ENCODE measurements at places on chromosomes 1 and 21.

GRCh38 chr1:212225416-212225815 is 59.8 kb upstream of the PPP2R5A start:
- DNase-seq = no peak

DNA sequence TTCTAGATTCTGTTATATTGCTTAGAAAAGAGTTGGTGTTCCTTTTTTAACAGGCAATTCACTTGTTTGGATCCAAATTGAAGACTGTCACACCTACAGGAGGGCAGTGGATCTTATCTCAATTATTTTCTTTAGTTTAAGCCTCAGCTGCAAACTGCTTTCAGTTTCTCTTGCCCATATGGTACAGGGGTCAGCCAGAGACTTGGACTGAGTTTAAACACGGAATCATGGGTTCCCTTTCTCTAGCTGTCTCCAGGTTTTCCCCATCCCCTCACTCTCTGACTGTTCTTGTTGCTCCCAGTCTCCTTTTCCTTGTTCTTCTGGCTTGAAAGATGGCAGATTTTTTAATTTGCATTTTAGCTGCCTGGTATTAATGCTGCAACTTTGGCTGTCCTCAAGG is 18.4 kb downstream of the DTL start:
- DNase-seq = no peak

- no peak for DNase-seq
Measured at GRCh38 chr1:62746086-62746808, 37.7 kb upstream of the ATG4C start.

DNA sequence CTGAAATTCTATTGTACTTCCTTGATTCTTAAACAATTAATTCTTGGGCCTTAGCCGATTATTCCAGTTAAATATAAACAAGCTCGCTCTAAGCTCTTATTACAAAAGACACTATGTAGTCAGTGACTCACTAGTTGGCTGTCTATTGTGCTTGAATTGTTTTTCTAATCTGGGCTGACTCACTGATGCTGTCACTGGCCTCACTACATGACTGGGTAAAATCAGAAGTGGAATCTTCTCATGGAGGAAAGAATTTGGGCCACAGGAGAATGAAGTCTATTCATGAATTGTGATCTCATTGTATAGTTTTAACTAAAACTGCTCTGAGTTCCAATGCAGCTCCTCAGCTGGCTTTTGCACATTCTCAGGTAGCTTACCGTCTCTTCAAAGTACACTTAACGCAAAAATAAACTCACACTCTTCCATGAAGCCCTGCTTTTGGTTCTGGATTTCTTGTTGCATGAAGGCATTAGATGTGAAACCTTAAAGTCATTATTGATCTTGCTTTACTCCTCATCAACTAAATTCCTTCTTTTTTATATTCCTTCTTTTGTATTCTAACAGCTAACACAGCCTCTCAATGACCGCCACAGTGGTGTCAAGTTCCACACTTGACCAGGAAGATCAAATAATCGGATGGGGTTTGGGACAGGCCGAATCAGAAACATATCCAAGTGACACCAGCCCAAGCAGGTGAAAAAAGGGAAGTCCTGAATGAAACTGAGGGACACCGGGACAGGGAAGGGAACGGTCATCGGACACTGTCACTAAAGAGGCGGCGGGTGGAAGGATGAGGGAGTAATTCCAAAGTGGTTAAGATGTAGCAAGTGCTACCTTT is 80.9 kb upstream of the LBR start:
- DNase-seq = no peak

DNA sequence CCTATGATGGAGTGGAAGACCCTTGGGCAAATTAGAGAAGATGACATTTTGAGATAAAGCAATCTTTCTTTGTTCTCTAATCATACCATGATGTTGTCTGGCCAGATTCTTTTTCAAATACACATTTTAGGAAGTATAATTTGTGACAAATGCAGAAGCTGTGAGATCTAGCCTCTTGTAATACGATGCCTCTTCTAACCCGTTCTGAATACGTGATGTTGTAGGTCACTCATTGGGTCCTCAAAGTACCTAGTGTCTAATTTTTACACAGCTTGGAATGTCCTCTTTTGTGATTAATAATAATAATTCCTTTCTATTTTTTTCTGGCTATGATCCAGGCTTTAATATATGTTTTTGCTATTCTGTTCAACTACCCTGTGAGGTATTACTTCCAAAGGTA is 502.7 kb downstream of the NUF2 start:
- DNase-seq = no peak

GRCh38 chr1:86018283-86018923 is 138.2 kb downstream of the COL24A1 start:
- DNase-seq = peak; percentile 4

DNA sequence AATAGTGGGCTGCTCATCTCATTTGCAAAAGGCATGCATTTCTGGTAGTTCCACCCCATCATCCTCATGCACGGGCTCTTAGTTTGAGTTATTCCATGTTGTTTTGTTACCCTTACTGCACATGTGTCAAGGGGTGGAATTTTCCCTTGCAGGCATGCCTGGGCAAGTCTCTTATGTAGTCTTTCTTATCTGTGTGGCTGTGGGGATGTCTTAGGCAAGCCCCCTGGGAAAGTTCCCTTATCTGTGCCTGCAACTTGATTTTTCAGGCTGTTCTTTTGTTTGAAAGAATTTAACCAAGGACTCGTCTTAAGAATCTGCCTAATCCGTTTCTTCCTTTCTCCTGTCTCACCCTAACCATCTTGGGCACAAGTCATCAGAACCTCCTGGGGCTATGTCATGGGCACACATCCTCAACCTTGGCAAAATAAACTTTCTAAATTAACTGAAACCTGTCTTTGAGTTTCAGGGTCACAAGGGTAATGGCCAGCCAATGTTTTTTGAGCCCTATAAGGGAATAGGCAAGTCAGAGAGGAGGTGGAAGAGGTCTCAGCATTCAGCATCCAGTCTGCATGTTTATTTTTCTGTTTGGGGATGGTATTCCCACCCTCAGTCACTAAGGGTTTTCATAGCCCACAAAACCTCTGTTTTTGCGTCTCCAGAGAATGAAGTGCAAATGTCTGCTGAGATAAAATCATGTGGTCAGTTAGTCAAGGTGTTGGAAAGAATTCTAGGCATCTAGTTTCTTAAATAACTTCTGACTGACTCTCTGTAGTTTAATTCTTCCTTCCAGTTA is 579.7 kb downstream of the PLA2G4A start:
- no peak for DNase-seq

DNA sequence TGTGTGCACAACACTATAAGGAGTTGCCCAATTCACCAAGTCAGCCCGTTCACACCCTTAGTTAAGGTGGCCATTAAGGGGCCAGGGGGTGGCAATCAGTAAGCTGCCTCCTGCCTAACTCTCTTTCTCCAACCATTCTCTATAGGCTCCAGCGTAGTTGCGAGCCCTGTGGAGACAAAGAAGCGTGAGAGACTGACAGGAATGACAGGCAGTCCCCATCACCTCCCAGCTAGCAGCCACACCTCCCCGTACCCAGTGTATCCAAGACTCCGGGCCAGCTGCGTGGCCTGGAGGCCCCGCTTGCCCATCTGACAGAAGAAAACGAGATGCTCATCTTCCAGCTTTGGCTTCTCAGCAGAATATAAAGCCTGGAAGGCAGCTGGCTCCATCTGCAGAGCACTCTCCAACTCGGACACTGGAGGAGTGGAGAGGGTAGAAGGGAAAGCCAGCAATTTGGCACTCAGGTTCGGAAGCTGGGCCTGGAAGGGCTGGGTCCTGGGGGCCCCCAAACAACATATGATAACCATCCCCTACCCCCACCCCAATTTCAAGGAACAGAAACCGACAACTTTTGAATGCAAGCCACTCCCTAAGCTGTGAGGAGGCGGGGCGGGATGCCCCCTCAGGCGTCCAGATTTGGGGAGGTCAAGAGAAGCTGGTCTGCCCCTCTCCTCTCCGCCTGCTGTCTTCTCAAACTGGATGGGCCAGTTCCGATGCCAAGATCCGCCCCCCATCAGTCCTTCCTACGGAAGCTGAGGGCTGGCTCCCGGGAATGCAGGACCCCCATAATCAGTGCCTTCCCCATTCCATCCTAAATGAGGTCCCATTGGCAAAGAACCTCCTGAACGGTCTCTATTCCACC is 872 bp downstream of the TSTD1 start:
- no peak for DNase-seq

DNA sequence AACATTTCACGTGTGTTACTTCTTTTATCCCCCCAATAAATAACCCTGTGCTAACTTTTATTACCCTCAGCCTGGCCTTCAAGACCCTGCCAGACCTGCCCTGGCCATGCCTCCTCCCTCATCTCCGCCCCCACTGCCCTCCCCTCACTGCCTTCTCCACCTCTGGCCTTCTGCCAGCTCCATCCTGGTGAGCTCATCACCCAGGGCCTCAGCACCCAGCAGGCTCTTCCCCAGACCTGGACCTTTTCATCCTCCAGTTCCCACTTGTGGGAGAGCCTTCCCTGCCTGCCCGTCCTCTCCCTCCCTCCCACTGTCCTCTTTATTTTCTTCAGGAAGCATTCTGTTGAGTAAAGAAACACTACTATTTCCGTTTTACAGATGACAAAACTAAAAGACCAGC is 72.0 kb downstream of the SLC66A1 start:
- DNase-seq = no peak

DNA sequence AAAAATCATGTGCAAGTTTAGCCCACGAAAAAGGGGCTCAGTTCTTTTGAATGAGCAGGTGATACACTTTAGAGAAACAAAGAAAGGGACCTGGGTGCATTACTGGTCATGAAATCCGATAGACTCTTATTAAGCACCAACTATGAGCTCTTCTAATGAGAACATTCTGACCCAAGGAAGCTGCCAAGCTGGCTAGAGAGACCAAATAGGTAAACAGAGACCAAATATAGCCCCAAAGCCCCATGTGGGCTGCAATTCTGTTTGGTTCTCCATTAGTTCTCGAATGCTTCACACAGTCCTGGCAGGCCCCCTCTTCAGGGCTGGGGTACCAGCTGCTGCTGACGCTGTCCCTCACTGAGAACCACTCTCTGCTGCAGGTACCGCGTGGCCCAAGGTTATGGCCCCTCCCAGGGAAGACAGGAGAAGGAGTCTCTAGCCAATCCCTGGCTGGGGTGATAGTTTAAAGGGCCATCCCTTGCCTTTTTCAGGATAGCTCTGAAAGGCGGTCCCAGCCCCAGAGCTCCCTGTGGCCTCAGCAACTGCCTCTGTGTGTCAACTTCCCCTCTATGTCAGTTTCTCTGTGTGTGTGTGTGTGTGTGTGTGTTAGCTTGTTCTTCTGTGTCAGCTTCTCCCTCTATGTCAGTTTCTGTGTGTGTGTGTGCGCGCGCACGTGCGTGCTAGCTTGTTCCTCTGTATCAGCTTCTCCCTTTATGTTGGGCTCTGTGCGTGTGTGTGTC is 7.1 kb upstream of the UBXN10 start:
- DNase-seq = no peak

- DNase-seq = no peak
Measured at GRCh38 chr1:94406446-94406845, 11.7 kb upstream of the ABCD3 start.

DNA sequence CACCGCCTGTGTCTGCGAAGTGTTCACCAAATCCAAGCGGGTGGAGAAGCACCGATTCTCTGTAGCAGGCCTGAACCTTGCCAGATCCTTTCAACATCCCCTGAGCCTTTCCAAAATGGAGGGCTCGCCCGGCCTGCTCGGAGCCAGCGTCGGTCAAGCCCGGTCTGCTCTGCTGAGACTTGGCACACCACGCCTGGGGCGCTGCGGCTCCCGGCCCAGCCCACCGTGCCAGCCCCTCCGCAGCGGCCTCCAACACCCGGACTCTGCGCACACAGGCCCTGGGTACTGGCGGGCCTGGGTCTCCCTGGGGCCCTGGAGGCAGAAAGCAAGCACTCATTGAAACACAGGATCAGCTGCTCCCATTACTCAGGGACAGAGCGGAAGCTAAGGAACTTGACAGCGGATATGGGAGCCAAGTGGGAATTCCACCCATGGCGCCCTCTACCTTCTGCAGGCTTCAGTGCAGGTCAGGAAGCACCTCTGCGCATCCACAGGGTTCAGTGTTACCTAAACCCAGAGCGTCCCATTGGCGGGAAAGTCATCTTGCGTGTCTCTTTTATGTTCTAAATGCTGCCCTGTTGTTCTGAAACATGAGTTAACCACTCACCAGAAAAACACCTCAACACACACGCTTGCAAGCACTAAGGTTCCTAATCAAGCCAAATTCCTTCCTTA is 159.9 kb downstream of the ZBTB18 start:
- no peak for DNase-seq

DNA sequence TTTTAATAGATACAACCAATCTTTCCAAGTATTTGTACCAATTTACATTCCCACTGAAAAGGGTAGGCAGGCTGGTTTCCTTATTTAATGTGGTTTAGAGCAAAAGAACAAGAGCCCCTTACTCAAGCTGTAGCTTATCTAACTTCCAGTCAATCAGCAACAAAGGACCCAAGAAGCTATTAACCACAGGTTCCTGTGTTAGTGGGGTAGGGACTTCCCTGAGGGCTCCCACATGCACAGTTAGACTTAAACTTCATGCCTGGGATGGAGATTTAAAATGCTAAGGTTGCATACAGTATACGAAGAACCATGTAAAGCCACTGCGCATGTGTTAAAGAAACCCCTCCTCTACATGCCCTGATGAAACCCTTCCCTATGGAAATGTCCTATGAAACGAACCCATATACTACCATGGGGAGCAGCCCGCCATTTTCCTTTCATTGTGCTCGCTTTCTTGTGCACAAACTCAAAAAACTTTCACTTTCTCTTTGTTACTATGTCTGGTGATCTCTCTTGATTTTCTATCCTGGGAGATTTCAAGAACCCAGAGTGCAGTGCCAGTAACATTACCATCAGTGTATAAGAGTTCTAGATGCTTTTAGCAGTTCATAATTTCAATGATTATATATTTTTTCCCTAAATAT is 23.3 kb upstream of the ST6GALNAC5 start:
- no peak for DNase-seq

GRCh38 chr1:45685308-45686014 is 872 bp downstream of the GPBP1L1 start:
- no peak for DNase-seq

DNA sequence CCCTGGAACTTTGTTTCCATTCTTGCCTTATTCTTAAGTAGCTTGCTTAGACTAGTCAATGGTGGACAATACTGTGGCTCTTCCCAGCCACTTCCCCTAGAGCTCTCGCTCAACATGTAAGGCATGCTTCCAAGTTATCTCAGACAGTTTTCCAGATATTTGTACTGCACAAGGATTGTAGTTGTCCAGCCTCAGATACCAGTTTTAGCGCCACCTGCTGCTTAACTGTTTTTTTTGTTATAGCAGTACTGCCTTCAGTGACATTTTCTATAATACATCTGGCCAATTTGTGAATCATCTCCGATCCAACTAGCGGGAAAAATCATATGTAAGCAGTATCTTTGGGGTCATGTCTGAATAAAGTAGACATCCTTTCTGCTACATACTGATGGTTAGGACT is 346.7 kb upstream of the ADGRL4 start:
- DNase-seq = peak; percentile 29

DNA sequence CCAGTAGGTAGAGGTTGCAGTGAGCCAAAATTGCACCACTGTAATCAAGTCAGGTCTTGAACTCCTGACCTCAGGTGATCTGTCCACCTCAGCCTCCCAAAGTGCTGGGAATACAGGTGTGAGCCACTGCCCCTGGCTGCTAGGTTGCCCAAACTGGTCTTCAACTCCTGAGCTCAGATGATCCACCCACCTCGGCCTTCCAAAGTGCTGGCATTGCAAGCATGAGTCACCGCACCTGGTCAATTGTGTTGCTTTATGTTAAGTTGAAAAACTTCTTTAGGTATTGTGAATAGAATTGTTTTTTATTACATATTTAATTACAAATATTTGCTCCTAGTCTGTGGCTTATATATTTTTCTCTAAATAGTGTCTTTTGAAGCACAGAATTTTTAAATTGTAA is 80.5 kb downstream of the PRKAB2 start:
- DNase-seq = no peak

GRCh38 chr1:9437961-9438430 is 101.3 kb upstream of the SLC25A33 start:
- peak; percentile 71 for DNase-seq

Measured in head of caudate nucleus (tissue), 42 donors.